ENCODE measurements at places on chromosomes 13 and 19.

GRCh38 chr13:44303681-44304432, 69.8 kb upstream of the SERP2 start:
- no peak for DNase-seq

DNA sequence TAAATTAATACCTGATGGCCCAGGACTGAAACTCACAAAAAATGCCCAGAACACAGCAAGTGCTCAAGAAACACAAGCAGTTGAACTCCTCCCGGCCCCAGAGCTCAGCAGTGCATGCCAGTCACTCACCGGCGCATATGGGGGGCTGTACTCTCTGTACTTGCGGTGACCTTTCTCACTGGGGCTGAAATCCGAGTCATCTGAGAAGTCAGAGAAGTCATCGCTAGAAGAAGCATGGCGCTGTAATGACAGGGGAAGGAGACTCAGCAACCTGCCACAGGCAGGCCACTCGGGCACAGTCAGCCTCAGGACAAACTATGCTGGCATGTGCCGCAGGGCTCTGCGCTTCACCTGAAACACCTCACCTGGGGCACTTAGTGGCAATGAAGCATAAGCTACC, 19.7 kb downstream of the ZC3H4 start:
- peak; percentile 42 for DNase-seq

- DNase-seq = no peak
Observed at GRCh38 chr19:7115721-7116120, 46.2 kb downstream of the ZNF557 start.

DNA sequence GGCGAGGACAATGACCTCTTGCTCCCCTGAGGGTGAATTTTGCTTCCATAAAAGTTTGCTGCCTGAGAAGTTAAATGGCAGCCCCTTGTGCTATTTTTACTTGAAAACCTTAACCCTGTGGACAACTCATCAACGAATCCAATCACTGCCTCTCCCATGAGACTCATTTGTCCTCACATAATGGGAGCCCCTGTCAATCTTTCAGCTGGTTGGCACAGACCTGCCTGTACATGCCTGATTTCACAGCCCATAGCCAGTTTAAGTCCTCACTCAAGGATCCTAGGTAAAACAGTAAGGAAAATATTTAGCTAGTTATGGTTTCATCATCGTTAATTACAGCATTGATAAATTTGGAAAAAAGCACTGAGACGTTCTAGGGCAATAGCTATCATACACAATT, 207.4 kb downstream of the NHLRC3 start:
- DNase-seq = no peak

GRCh38 chr19:32749361-32749760, 29.8 kb downstream of the TDRD12 start:
- DNase-seq = no peak

DNA sequence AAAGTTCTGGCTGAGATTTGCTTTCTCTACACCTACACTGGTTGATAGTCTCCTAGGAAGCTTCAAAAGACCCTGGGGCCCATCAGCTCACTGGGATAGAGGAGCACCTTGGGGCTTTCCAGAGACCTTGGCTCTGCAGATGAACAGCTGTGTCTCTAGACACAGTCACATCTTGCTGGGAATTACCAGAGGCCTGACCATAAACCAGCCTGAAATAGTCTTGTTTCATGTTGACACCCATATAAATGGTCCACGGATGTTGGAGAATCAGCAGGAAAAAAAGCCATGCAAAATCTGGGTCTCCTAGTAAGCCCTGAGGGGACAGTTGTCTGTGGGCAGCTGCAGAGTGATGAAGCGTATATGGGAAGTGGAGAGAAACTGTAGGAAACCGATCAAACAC, 207.6 kb downstream of the DNAJC15 start:
- no peak for DNase-seq

DNA sequence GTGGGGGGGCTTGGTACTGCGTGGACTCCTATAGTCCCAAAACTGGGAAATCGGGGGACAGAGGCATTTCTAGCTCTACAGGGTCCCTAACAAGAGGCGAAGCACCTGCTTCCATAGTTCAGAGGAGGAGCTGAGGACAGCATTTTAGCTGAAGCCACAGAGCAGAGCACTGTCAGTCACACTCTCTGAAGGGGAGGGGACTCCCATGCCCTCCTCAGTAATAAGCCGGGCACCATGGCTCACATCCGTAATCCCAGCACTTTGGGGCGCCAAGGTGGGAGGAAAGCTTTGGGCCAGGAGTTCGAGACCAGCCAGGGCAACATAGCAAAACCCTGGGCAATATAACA, 3.8 kb downstream of the NPAS1 start:
- DNase-seq = no peak

GRCh38 chr19:18425515-18426415, 6.6 kb downstream of the SSBP4 start:
- DNase-seq = no peak

- DNase-seq = no peak
Observed at GRCh38 chr13:83153848-83154247, 728.4 kb downstream of the SLITRK1 start.

GRCh38 chr13:38262211-38262610, 87.4 kb upstream of the UFM1 start:
- no peak for DNase-seq

GRCh38 chr13:81987159-81987558, 1646.2 kb upstream of the SPRY2 start:
- no peak for DNase-seq

- no peak for DNase-seq
Observed at GRCh38 chr19:31023038-31023437, 326.2 kb downstream of the TSHZ3 start.

All from stimulated activated effector memory CD8-positive, alpha-beta T cell treated with anti-CD3 and anti-CD28 coated beads, Interleukin-12 subunit alpha, Interleukin-12 subunit beta, amount 100 ng/mL, for 72 hours (primary cell).